ENCODE measurements at places on chromosomes 4 and X.

GRCh38 chrX:154296731-154297130, 1.1 kb downstream of the TKTL1 start:
- no peak for DNase-seq

- DNase-seq: no peak
Measured at GRCh38 chr4:71814433-71814832, 30.6 kb upstream of the GC start.

DNA sequence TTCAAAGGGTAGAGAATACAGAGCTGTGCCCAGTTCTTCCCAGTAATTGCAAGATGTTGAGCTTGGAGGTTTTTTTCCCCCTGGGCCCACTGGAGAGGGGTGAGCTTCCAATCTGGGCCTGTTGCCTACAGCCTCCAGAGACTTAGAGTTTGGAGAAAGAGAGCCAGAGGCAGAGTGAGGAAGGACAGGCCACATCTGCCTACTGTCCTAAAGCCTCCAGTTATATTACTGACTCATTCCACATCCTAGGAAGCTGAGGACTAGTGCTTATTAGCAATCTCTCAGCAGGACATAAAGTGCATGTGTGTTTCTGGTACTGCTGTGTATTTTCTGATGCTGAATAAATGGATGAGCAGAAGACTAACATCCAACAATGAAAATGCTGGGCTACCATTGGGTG, 181.0 kb upstream of the MAMLD1 start:
- no peak for DNase-seq

DNA sequence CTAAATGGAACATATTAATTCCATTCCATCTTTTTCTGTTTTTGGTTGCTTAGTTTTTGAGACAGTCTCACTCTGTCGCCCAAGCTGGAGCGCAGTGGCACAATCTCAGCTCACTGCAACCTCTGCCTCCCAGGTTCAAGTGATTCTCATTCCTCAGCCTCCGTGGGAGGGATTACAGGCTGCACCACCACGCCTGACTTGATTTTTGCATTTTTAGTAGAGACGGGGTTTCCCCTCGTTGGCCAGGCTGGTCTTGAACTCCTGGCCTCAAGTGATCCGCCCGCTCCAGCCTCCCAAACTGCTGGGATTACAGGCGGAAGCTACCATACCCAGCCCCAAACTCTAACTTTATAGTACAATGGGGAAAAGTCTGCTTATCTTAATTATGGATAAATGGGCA, 11.2 kb downstream of the HNRNPD start:
- no peak for DNase-seq

DNA sequence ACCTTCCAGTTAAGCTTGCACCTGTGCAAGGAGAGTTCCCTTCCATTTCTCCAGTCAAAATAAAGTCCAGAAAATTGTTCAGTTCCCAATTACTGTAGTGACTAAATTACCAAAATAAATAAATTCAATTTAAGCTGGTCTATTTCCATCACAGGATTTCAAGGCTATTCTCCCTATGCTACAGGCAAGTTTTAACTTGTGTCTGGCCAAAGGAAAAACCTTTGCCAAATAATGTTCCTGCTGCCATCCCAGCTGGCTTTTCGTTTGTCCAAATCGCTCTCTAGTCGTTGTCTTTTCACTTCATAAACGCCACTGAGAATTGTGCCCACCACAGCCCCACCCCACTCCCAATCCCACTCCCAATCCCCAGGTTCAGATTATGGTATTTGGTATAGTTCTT, 2.4 kb downstream of the KCTD8 start:
- no peak for DNase-seq

All from stimulated activated CD4-positive, alpha-beta T cell treated with anti-CD3 and anti-CD28 coated beads, TNF-alpha, amount 100 ng/mL, for 4 hours (primary cell).